B cell (primary cell): ENCODE measurements at places on chromosomes 2 and 18. TPM values are rescaled to one million over a fixed set of nuclear protein-coding genes. Genes with fewer than 3 reads are reported as not detected.

The SLC5A7 gene
- not detected in 2 replicates for polyA plus RNA-seq

The PNO1 gene
- polyA plus RNA-seq, result 4.7 and 7.2 TPM in 2 replicates

The ZNF236 gene
- 6.0 and 8.9 TPM in 2 replicates for polyA plus RNA-seq

The PRKAG3 gene
- polyA plus RNA-seq, result not detected in 2 replicates

The SLC25A52 gene
- polyA plus RNA-seq, result 0.07 TPM in 1 of 2 replicates, not detected in the other

The USP34 gene
- polyA plus RNA-seq, result 70.3 and 87.9 TPM in 2 replicates

The MEP1B gene
- polyA plus RNA-seq, result 0.03 and 0.13 TPM in 2 replicates

The HAAO gene
- polyA plus RNA-seq, result 6.2 and 6.4 TPM in 2 replicates

The C2orf78 gene
- not detected in 2 replicates for polyA plus RNA-seq

The TDRD15 gene
- 0.04 TPM in 1 of 2 replicates, not detected in the other for polyA plus RNA-seq

The ASB18 gene
- not detected in 2 replicates for polyA plus RNA-seq

The TLX2 gene
- polyA plus RNA-seq, result 0.06 TPM in 1 of 2 replicates, not detected in the other

The STON1 gene
- polyA plus RNA-seq, result 0.46 and 0.94 TPM in 2 replicates

The IL36RN gene
- not detected in 2 replicates for polyA plus RNA-seq

The ERBB4 gene
- not detected in 2 replicates for polyA plus RNA-seq

The CDH20 gene
- 0.09 and 0.23 TPM in 2 replicates for polyA plus RNA-seq

The SCN9A gene
- 0.04 TPM in 1 of 2 replicates, not detected in the other for polyA plus RNA-seq

The ZSWIM2 gene
- polyA plus RNA-seq, result not detected in 2 replicates

The CYS1 gene
- not detected in 2 replicates for polyA plus RNA-seq
